ENCODE measurements at places on chromosomes 5 and 9. TPM values are rescaled to one million over a fixed set of nuclear protein-coding genes. Genes with fewer than 3 reads are reported as not detected.

Gene PCDHGB3
- total RNA-seq: 1.2 TPM

Gene OR1J2
- total RNA-seq: not detected

Gene IGFBPL1
- total RNA-seq: 26.7 TPM

DNA sequence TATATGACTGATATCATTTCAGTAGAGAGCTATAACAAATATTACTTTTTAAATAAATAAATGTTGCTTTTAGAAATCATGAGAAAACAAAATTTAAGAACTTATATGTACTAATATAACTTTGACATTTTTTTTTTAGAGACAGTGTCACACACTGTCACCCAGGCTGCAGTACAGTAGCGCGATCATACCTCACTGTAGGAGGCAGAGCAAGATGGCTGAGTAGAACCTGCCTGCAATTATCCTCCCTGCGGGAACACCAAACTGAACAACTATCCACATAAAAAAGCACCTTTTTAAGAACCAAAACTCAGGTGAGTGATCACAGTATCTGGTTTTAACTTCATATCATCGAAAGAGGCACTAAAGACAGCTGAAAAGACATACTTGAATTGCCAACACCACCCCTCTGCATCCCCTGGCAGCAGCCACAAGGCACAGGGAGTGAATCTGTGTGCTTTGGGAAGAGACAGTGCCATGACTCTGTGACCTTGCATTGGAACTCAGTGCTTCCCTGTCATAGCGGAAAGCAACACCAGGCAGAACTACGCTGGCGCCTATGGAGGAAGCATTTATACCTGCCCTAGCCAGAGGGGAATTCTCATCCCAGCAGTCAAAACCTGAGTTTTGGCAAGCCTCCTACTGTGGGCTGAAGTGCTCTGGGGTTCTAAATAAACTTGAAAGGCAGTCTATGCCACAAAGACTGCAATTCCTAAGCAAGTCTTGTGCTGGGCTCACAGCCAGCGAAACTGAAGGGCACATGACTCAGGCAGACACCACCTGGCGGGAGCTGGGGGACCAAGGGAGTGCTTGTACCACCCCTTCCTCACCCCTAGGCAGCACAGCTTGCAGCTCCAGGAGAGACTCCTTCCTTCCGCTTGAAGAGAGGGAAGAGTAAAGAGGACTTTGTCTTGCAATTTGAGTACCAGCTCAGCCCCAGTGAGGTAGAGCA, 142.7 kb downstream of the FBXL17 start:
- H3K4me3 ChIP-seq: no peak overlapping the region
- no peaks in the 10 kb centered on the region for H3K4me1 ChIP-seq
- no peak overlapping the region for H3K27ac ChIP-seq
- no peaks in the 10 kb centered on the region for H3K36me3 ChIP-seq
- no peak for DNase-seq

GRCh38 chr5:68196876-68197275, 18.7 kb upstream of the PIK3R1 start:
- peaks cover 11% of the 10 kb centered on the region for H3K27me3 ChIP-seq
- H3K4me1 ChIP-seq: peaks cover 34% of the 10 kb centered on the region
- no peak for DNase-seq
- H3K4me3 ChIP-seq: no peak overlapping the region
- no peaks in the 10 kb centered on the region for H3K36me3 ChIP-seq
- H3K27ac ChIP-seq: no peak overlapping the region

DNA sequence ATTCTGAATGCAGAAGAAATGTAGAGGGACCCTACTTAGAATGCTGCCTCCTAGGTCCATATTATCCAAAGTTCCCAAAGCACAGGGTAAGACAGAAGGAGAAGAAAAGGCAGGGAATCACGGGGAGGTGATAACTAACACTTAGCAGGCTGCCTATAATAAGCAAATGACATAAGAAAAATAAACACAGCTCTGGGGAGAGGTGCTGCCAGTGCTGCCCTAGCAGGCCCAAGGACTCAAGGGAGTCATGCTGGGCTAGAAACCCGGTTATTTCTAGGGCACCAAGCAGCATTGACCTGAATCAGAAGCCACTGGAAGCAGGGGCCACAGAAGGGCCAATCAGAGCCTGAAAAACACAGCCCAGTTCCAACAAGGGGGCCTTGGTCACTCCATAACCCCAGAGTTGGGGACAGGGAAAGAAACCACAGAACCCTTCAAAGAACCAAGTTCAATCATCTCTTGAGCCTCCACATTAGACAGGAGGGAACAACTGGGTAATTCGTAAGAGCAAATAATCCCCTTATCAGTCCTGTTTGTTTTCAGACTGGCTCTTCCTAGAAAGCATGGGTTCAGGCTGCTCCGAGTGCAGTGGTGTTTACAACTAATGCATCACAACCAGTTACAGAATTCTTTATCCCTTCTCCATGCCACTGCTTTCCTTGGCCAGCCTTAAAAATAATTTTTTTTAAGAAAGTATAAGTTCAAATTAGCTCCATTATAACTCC, 24.0 kb downstream of the NRG2 start:
- H3K36me3 ChIP-seq: no peaks in the 10 kb centered on the region
- H3K4me3 ChIP-seq: no peak overlapping the region
- DNase-seq: no peak
- H3K27me3 ChIP-seq: peaks cover 8% of the 10 kb centered on the region
- H3K4me1 ChIP-seq: no peaks in the 10 kb centered on the region

DNA sequence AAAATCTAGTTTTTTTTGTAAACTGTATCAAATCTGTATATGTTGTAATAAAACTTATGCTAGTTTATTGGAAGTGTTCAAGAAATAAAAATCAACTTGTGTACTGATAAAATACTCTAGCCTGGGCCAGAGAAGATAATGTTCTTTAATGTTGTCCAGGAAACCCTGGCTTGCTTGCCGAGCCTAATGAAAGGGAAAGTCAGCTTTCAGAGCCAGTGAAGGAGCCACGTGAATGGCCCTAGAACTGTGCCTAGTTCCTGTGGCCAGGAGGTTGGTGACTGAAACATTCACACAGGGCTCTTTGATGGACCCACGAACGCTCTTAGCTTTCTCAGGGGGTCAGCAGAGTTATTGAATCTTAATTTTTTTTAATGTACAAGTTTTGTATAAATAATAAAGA, 24.3 kb downstream of the HMGCR start:
- H3K27me3 ChIP-seq: no peaks in the 10 kb centered on the region
- no peak for DNase-seq
- peaks cover 22% of the 10 kb centered on the region for H3K36me3 ChIP-seq
- no peak overlapping the region for H3K4me3 ChIP-seq

DNA sequence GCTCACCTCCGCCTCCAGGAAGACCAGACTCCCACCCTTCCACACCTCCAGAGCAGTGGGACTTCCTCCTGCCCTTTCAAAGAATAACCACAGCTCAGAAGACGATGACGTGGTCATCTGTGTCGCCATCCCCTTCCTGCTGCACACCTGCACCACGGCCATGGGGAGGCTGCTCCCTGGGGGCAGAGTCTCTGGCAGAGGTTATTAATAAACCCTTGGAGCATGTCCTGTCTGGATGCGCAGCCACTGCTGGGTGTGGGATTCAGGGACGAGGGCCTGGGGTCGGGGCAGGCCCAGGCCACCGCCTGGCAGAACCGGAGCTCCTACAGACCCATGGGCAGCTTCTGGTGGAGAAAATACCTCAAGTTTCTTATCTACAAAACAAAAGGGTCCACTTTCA, 5.0 kb downstream of the PAEP start:
- H3K36me3 ChIP-seq: no peaks in the 10 kb centered on the region
- H3K27me3 ChIP-seq: peaks cover 14% of the 10 kb centered on the region
- no peak overlapping the region for H3K27ac ChIP-seq
- H3K4me3 ChIP-seq: no peak overlapping the region

DNA sequence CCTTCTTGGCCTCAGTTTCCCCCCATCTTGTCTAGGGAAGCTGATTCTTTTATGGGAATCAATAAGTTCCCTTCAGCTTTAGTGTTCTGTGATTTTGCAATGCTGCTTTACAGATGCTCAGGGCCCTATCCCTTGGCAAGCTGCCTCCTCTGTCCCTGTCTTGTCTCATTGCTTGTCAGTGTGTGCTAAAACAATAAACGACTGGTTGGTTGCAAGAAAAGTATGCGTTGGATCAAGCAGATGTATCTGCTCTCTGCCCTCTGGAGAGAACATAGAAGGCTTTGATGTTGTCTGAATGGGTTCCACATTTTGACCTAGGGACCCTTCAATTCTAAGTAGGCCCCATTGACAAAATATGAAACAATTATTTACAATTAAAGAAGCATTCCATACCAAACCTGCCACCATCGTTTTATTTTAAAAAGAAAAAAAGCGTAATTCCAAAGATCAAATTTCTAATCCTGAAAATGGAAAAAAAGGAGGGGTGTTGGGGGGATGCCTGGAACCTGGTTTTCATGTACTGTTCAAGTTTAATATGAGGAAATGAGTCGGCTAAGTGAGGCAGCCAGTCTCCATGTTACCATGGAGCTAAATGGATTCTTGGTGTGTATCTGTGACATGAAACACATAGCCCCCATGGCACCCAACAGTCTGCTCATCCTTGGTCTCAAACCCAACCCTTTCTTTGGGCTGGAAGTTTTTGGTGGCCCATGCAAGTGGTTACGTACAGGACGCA, 31.2 kb upstream of the TARS1 start:
- no peak overlapping the region for H3K27ac ChIP-seq
- H3K36me3 ChIP-seq: no peaks in the 10 kb centered on the region
- H3K4me1 ChIP-seq: peaks cover 14% of the 10 kb centered on the region
